GM23338 (cell line): ENCODE measurements at places on chromosomes 12 and 14.

DNA sequence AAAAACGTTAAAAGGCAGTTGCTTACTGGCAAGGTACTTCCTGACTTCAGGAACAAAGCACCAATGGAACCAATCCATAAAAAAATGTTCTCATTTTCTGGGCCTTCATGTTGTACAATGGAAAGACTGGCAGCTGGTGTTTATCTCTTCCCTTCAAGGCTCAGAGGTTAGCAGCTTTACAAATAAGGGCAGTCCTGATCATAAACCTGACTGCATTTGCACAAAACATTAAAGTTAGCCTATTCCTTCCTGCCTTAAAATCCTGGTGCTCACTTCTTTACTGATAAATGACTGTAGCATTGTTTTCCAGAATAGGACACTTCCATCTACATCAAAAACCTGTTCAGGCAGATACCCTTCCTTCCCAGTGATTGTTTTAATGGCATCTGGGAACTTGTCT is 19.2 kb downstream of the IL26 start:
- no peak for DNase-seq

- no peak for DNase-seq
These were observed 146.0 kb upstream of the SFSWAP start for GRCh38 chr12:131564845-131565244.

DNA sequence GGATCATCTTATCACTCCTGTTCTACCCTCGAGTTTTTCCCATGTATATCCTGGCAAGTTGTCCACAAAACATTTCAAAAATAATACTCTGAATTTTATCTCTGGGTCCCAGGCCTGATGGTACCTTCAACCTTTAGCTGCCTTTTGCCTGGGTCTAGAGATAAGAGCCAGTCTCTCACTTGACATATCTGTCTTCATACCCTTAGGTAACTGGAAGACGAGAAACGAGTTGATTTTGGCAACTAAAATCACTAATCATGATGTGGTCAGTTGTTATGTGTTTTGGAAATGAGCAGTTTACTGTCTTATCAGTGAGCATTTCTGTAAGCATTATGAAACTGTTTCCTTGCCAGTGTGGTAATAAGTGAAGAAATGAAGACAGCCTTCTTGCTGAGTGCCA is 6.3 kb downstream of the RNF10 start:
- DNase-seq, result no peak

GRCh38 chr14:63881926-63882325 is 29.1 kb downstream of the SYNE2 start:
- DNase-seq, result no peak

DNA sequence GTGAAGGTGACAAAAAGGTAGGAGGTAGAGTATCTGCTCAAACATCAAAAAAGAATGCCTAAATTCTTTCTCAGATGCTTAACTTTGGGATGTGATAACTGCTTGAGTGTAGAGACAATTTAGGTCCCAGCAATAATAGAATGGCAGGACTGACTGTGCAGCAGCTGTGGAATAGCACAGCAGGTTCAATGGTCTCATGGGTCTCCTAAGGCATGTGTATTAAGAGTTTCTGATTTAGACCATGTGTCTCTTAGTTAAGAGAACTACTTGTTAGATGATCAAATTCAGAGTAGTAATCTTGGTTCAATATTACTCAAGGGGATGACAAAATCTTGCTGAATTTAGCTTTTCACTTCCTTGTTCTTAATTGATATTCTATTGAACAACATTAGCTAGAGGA is 72.0 kb downstream of the ALX1 start:
- DNase-seq, result no peak

DNA sequence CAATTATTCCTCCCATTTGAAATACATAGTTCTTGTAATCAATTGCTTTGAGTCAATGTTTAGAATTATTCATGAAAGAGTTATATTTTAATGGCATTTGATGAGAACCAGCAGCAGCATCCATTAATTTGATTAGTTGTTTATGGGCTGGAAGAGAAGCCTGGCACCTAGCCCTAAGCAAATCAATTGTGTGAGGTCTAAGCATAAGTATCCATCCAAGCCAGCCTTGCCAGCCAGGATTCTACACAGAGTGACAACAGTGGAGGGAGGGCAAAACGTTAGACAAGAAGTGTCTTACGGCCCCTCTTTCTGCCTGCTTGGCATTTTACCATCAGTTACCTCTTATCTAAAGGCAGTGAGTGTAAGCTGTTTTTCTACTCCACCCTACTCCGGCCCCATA is 478.5 kb downstream of the NELL2 start:
- no peak for DNase-seq

- DNase-seq, result no peak
These were observed 256.9 kb downstream of the ZFP36L1 start for GRCh38 chr14:68536018-68536410.

DNA sequence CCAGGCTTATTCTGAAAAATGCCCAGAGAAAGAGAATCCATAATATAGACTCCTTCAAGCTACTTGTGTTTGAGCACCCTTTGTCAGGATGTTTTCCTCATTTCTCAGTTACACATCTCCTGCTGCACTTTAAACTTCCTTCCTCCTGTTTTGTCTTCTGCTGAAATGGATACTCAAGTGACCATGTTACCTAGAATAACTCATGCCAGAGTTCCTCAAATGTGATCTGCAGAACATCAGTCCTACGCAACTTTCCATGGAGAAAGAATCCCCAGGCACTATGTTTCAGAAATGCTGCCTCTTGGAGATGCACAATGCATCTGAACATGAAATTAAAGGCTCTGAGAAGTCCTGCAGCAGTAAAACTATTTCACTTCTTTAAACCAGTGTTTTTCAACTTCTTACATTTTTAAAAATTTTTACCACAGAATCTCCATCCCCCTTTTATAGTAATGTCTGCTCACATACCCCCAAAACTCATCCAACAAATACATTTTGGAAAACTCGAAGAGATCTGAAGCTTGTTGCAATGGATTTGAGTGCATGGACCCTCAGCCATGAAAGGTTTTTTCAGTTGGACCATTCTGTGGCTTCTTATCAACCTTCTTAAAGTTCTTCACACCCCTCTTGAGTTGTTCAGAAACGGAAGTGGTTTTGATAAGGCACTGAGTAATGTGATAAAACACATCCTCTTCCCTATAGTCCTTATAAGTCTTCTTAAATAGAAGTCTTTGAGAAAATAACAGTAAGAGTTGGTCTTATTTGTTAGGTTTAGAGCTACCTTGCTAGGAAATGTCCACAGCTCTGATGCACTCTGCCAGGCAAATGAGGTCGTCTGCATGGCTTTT is 84.5 kb upstream of the KCNA1 start:
- no peak for DNase-seq

DNA sequence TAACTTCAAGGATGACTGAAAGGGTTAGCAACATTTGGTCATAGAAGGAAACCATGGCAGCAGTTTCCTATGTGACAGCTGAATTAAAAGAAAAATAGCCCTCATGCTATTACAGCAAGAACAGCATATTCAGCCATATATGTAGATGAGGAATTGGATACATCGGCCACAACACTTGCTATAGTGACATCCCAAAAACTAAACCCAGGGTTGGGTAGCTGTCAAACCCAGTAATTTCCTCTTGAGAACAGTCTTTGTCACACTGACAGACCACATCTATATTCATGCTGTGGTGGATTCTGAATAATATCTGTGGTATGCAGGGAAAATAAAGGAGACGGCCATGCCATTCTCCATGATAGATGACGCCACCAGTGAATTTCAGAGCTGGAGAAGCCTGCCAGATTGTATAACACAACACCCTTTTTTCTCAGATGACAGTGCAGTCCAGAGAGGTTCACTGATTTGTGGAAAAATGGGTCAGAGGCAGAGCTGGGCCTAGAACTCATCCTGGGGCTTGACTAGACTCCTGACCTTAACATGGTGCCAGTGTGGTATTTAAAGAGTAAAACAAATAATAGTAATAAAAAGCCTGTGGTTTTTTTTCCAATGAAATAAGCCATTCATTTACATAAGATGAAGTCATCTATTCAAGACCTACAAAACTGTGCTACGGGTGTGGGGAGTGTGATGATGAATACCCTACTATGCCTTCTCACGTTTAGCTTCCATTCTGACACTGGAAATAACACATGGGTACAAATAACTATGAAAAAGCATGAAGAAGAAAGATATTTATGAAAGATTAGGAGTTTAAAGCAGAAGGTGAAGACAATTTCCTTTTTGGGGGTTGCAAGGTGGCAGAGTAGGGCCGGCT is 32.3 kb downstream of the EFCAB11 start:
- DNase-seq, result no peak

- no peak for DNase-seq
These were observed 31.0 kb downstream of the DRAM1 start for GRCh38 chr12:101908395-101908794.

- DNase-seq, result no peak
These were observed 26.4 kb downstream of the ACTN1 start for GRCh38 chr14:68952531-68953195.

- DNase-seq, result no peak
These were observed 47.5 kb upstream of the TCL1A start for GRCh38 chr14:95761436-95761835.

DNA sequence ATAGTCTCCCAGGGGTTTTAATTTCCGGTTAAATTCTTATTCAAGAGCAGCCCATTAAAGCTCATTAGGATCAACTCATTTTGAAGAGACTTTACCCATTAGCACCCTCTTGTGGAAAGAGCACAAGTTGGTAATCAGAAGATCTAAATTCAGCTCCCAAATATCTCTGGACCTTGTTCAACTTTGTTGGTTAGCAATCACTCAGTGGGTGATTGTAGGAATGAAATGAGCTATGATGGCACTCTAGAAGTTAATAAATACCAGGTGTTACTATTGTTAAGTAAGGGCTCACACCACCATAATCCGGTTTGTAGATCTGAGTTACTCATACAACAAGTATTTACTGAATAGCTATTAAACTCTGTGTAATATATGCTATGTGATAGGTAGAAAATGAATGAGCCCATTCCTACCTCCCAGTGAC is 42.9 kb downstream of the TRIP11 start:
- DNase-seq, result peak; percentile 75

- peak; percentile 12 for DNase-seq
These were observed 86.7 kb downstream of the CALM1 start for GRCh38 chr14:90483571-90483974.

- no peak for DNase-seq
These were observed 2.6 kb downstream of the VEZT start for GRCh38 chr12:95220190-95220589.

GRCh38 chr12:67630373-67631088 is 18.0 kb upstream of the DYRK2 start:
- DNase-seq, result peak; percentile 73

DNA sequence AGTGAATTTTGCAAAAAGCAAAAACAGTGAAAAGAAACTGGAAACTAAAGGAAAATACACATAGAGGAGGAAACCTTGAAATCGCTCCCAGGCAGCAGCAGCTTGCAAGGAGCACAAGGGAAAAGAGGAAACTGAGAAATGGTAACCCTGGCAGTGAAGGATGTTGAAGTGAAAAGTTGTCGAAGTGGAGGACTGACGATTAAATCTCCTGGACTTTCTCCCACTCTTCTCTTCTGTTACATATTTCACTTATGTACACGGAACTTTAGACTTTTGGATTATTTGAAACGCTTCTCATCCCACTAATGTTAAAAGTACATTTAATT is 388.8 kb upstream of the USP15 start:
- DNase-seq, result no peak

- DNase-seq, result peak; percentile 86
These were observed 106.3 kb downstream of the PTCSC3 start for GRCh38 chr14:36070031-36070719.

- no peak for DNase-seq
These were observed 3.8 kb upstream of the KRT85 start for GRCh38 chr12:52370926-52371608.

DNA sequence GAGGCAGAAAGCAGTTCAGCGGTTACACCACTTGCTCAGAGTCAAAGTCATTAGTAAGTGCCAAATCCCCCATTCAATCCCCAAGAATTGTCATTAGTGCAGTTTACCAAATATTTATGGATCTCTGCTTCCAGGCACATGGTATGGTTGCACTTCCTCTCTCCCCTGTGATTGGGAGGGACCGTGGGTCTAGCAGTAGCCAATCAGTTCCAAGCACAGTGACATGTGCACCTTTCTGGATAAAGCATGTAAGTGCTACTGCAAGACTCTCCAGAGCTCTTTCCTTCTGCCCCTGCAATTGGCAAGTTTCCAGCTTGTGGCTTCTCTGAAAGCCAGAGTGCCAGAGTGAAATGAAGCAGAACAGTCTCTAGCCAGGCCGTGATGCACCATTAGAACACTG is 85.3 kb upstream of the FLRT2 start:
- no peak for DNase-seq

DNA sequence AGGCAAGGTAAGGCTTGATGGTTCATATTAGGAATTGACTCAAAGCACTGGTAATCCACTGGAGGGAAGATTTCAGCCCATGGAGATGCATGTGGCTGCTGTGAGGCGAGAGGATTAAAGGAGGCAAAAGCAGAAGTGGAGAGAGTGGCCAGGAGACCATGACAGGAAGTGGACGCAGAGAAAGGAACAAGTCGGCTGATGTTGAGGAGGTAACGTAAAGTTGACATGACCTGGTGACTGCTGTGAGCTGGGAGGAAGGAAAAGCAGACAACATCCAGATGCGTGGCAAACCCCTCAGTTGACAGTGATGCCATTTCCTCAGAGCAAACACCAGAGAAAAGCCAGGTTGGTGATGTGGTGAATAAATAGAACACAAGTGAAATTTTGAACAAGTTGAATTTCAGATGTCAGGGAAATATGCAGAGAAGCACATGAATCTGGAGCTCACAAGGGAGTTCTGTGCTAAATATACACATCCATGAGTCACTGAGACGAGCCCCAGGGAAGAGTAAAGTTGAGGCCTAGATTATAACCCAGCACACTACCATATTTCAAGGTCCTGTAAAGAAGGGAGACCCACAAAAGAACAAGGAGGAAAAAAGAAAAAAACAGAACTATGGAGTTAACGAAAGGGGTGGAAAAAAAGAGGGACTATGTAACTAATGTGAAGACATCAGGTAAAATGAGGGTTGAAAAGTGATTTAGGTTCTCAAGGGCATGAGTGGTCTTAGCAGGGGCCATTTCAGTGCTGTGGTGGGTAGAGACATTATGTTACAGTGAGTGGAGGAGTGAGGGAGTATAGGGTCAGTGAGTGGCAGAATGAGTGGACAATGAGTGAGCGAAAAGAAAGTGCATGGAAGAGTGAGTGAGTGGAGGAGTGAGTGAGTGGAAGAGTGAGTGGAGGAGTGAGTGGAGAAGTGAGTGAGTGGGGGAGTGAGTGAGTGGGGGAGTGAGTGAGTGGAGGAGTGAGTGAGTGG is 61.6 kb upstream of the GZMB start:
- DNase-seq, result no peak

GRCh38 chr12:81297601-81298000 is 219.7 kb downstream of the ACSS3 start:
- no peak for DNase-seq

- DNase-seq, result no peak
These were observed 90.6 kb downstream of the ETV6 start for GRCh38 chr12:11739980-11740577.

DNA sequence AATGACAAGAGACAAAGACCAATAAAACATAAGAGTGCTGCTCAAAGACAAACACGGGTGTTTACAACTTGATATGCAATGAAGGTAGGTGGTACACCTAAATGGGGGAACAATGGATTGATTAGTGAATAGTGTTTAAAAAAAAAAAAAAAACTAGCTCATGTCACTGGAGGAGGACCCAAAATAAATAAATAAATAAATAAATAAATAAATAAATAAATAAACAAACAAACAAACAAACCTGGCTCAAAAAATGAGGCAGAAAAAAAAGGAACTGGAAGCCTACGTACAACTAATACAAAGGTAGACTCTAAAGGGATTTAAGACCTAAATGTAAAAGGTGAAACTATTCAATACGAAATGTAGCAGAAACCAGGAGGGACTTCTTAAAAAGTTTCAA is 18.6 kb downstream of the NAP1L1 start:
- no peak for DNase-seq
